ENCODE measurements at places on chromosomes 12 and 14.

DNA sequence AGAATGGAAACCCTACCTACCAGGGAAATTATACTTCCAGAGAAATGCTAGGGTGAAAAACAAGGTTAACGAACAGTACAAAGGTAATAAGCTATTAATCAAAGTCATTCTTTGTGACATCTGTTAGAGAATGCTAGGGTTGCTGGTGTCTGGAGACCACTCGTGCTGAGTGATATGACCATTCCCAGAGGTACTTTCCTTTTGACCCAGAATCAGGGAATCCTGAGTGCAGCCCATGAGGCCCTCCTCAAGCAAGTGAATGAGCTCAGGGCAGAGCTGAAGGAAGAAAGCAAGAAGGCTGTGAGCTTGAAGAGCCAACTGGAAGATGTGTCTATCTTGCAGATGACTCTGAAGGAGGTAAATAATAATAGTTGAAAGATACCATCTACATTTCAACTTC, 31.7 kb downstream of the RPGRIP1 start:
- DNase-seq, result no peak

DNA sequence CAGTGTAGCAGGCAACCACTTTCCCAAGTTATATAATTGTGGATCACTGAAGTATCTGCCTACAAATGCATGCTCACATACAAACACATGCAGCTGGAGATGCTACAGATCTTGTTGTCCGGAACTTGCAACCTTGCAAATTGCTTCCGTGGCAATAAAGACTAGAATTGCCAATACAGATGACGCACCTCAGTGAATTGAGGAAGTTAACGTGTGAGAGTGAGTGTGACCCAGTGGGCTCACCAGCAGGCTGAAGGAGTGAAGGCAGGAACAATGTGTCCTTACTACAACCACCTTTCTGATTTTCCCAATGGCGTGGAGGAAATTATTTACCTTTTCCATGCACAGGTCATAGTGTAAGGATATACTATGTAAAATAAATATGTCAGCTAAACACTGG, 89.4 kb upstream of the GRIP1 start:
- DNase-seq, result no peak

GRCh38 chr12:22408610-22409376, 74.3 kb upstream of the ST8SIA1 start:
- peak; percentile 49 for DNase-seq

GRCh38 chr12:110581931-110582275, 1.2 kb downstream of the PPTC7 start:
- DNase-seq, result no peak

GRCh38 chr14:105351920-105352851, 37.6 kb downstream of the PACS2 start:
- DNase-seq, result peak; percentile 90

DNA sequence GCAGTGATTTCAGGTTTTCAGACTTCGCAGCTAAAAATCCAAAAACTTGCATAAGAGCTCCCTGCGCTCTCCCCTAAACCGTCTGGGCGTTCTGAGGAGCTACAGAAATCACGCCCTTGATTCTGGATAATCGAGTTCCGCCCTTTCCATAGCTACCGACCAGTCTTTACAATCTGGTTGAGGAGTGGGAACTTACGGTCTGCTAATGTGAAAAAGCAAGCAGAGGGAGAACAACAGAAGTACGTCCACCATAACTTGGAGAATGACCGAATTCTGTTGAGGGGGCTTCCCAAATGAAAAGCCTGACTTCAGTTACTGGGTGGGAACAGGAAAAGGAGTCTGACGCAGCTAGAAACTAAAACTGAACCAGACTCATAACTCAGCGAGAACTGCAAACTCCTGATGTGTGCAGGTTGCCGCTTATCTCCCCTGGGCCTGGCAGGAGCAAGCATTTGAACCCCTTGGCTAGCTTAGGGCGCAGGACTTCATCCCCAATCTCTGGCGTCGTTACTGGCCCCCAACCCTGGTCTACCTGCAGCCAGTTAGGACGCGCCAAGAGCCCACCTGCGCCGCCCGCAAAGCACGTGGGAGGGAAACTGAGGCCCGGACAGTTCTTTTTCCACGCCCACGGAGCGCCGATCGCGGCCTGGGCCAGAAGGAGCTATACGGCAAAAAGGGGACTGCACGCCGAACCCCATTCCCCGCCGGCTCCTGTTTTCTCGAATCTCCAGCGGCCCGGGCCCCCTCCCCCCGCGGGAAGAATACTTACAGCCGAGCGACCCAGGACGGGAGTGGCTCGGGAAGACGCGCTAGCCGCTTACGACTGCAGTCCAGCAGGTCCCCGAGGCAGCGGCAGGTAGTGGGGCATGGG, 838 bp downstream of the LRIG3 start:
- no peak for DNase-seq

DNA sequence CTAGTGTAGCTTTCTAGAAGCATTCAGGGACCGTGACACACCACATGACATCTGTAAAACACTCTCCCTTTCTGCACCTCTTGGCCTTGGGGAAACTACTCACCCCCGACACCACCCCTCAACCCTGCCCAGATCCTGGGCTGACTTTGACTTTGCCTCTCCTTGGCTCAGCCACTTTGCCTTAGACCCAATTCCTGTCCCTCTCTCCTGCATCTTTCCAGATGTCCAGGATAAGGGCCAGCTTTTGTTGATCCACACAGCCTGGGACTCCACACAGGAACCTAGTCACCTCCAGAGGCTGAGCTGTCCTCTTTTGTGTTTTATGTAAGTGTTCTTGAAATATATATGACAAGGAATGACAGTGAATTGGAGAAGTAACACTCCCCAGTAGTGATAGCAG, 153.7 kb upstream of the PLXNC1 start:
- DNase-seq, result no peak

GRCh38 chr14:33273978-33274377, 335.3 kb downstream of the NPAS3 start:
- DNase-seq, result no peak

DNA sequence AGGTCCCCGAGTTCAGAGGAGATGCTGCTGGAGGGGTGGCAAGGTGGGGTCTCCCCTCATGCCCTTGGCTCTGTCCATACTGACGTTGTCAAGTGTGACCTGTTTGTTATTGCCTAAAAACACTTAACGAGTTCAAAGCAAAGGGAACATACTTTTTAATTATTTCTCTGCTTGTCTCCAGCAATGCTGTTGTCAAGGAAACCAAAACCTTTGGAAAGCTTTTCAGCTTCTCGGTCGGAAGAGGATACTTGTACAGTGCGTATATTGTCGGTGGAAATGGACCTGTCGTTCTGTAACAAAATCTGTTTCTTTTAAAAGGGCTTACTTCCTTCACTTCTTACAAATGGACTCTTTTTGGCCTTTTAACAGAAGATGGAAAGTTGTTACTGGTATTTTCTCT, 73.9 kb downstream of the SLC25A47 start:
- DNase-seq, result no peak

- peak; percentile 19 for DNase-seq
Measured at GRCh38 chr12:71392521-71393145, 47.0 kb upstream of the LGR5 start.

DNA sequence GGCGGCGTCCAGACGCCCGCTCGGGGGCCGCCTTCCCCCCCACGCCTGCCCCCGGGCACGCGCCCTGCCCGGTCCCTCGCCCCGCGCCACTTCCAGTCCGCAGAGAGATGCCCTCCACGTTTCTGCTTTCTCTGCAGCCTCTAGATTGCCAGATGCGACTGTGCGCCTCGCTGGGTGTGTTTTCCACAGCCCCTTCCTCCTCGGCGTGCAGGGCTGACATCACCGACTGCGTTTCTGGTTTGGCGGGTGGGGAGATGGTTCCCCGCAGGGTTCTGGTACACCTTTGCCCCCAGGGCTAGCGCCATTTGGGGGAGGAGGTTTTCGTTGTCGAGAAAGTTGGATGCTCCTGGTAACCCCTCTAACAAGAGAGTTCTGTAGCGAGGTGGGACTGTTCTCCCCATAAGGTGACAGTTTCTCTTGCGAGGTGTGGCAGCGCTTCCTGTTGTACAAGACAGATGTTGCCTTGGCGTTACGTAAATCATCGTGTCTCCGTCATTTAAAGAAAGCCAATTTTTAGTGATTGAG, 1.5 kb downstream of the CALM1 start:
- DNase-seq, result peak; percentile 78

DNA sequence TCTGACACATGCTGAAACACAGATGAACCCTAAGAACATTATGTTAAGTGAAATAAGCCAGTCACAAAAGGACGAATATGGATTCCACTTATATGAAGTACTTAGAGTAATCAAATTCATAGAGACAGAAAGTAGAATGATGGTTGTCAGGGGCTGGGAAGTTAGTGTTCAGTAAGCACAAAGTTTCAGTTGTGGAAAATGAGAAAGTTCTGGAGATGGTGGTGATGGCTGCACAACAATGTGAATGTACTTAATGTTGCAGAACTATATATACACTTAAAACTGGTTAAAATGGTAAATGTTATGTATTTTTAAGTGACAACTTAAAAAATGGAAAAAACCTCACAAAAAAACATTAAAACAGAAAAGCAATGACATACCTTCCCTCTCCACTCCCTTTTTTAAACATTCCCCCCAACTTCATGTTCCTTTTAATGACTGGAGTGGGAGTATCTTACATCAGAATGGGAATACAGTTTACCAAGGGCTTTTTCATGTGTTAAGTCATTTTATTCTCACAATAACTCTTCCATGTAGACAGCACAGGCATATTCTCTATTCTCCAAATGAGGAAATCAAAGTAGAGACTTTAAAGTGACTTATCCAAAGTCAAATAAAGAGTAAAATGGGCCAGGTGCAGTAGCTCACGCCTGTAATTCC, 24.0 kb downstream of the BTBD7 start:
- DNase-seq, result no peak

- DNase-seq, result peak; percentile 5
Measured at GRCh38 chr14:59511916-59512575, 27.7 kb downstream of the JKAMP start.

DNA sequence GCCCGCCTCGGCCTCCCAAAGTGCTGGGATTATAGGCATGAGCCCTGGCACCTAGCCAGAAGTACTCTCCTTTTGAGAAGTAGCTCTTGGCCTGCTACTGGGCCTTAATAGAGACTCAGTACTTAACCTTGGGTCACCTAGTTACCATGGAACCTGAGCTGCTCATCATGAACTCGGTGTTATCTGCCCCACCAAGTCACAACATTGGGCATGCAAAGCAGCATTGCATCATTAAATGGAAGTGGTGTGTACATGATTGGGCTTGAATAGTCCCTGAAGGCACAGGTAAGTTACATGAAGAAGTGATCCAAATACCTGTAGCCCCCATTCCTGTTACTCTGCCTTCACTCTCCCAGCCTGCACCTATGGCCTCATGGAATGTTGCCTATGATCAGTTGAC, 18.0 kb upstream of the ATF7 start:
- DNase-seq, result no peak

DNA sequence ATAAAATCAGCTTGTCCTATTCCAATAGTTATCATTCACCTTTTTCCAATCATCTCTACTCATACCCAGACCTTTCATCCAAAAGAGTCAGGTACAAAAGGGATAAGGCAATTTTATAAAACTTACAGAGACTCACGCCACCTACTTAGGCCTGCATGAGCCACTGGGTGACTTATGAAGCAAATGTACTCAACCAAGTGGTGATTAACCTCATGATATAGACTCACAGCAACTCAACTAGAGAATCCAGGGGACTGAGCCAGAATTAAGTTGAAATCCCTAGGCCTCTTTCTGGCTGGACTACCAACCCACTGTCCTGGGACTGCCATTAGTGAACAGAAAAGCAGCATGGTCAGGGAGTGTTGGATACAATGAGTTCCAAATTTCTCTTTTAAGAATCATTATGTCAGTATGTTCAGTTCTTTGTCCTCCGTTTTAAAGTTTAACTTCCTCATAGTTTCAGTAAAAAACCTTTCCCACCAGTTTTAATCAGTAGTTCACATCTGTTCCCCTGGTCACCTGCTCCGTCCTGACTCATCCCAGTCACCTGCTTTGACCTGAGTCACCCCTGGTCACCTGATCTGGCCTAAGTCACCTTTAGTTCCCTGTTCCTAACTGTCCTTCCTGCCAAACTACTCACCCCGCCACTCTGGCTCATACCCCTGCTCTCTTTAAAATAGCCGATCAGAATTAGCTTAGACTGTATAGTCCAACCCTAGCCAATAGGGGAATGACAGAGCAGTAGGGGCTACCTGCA, 36.8 kb downstream of the SPTSSA start:
- no peak for DNase-seq

- no peak for DNase-seq
Measured at GRCh38 chr12:55725556-55725955, 3.3 kb downstream of the CD63 start.

DNA sequence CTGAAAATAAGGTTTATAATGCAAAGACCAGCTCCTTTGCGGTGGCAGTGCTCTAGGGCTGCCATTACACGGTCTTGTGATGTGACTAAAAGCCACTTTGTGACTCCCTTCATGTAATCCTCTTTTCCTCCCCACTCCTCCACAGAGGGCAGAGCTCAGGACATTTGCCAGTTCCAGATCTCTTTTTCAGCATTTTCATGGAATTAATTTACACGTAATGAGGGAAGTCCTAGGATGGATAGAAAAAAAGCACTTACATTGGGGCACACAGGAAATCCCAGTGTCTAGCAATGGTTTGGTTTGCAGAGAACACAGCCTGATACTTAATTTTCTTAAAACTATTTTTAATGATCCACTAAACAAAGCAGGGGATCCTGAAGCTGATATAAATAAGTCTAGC, 17.5 kb upstream of the ATF1 start:
- no peak for DNase-seq

GRCh38 chr12:95857156-95857555, 1.6 kb upstream of the SNRPF start:
- DNase-seq, result no peak

Measured in CD4-positive, alpha-beta T cell treated with Interleukin-17A for 1 hour (primary cell).